Osteoblast (primary cell): ENCODE measurements at places on chromosomes 1 and 21.

DNA sequence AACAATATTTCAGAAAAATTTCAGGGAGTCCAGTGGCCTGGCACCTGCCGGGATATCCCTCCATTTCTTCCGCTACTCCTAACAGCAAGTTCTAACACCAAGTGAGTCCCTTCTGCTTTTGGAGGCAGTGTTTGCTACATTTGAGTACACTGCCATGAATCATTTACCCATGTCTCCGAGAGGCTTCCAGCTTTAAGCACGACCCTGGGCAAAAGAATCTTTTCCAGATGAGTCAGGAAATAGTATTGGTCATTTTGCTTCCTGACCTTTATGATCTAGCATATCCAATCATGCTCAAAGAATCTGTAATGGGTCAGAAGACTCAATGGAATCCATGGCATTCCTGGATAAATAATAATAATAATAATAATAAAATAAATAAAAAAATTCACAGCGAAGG, 60.7 kb upstream of the FMN2 start:
- peak; percentile 65 for DNase-seq

DNA sequence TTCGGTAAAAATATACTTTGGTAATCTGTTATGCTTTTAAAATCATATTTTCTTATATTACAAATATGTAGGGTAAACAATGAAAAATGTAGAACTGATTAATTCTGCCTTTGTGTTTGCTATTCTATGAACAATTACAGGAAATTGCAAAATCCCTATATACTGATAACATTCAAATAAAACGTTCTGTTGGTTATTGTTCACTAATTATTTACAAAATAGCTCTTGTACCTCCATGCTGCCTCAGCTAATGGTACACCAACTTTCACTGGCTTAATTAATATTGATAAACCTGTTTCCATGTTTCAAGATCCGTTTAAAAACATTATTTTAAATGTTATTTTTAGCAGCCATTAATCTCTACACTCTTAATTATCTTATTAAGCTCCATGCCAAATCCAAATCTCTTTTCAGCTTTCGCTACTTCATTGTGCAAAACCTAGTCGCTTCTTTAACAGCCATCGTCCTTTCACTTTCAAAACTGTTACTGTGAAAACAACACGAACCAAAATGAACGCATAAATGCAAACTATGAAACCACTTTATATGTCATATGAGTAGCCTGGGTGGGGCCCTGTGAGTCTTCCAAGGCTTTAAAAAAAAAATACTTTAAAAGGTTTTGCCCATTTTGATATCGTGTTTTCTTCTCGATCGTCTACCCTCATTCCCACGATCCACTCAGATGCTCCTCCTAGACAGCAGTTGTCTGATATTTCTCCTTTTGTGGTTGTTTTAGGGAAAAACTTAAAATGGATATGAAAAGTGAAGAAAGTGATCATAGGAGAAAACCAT, 807.1 kb downstream of the USP25 start:
- DNase-seq, result peak; percentile 59

DNA sequence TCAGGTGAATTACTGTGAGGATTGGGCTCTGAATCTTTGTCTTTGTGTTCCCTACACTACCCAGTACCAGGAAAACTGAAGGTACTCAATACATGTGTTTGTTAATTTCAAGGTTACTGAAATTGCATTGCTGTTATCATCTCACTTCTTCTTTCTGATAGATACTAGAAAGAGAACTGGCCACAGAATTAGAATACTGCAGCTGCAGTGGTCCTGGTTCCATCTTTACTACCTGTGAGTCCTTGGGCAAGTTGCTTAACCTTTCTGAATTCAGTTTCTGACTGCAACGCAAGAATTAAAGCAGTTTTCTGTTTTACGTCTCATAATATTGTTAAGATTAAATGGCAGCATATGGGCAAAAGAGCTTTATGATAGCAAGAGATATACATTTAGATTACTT, 263.5 kb downstream of the LMO4 start:
- no peak for DNase-seq

DNA sequence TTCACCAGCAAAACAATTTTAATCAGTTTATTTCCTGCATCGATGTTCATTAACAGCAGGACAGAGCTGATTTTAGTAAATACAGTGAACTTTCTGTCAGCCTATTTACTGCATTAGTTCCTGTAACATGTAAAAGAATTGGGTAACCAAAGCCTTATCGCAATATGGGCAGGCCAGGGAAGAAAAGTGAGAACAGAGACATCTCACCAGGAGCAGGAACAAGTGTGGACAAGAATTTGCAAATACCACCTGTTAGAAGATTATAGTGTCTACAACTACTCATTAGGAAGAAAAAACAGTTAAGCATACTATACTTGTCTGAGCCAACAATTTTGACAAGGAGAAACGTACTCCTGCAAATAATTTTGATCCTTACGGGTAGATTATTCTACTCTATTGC, 1293.9 kb downstream of the PLA2G4A start:
- DNase-seq, result no peak

- no peak for DNase-seq
These were observed 3.1 kb upstream of the DSCAM start for GRCh38 chr21:40850071-40850470.

GRCh38 chr1:100423832-100424337, 71.6 kb downstream of the CDC14A start:
- DNase-seq, result no peak

- DNase-seq, result peak; percentile 80
These were observed 2.4 kb downstream of the TMEM201 start for GRCh38 chr1:9590945-9591668.

DNA sequence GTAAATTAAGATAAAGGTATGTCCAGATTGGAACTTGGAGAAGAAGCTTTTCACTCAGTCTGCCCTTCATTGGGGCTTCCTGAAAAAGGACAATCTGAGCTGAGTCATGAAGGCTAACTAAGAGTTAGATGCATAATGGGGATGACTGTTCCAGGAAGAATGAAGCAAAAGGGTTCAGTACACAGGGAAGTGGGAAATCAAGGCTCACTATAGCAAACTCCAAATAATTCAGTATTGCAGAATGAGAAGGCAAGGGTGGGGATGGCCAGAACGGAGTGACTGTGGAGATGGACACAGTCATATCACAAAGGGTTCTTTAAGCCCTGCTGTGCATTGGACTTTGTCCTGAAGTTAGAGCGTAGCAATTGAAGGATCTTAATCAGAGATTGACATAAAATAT, 158.3 kb downstream of the FGGY start:
- DNase-seq, result peak; percentile 83

DNA sequence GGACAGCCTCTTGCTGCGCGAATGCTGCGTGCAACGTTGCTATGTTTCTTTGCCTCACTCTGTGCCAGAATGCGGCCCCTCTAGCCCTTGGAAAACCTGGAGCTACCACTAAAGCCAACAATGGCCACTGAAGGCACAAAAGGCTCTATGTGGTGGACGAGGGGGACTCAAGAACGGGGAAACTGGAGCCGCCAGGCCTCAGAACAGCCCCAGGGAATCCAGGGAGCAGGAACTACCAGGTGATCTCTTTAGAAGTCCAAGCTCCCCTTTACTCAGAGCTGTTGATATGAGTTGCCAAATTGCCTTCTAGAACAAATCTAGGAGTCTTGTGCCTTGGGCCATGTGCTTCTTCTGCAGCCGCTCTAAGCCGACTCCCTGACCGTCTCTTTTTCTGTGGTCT, 113.8 kb upstream of the ERRFI1 start:
- no peak for DNase-seq

DNA sequence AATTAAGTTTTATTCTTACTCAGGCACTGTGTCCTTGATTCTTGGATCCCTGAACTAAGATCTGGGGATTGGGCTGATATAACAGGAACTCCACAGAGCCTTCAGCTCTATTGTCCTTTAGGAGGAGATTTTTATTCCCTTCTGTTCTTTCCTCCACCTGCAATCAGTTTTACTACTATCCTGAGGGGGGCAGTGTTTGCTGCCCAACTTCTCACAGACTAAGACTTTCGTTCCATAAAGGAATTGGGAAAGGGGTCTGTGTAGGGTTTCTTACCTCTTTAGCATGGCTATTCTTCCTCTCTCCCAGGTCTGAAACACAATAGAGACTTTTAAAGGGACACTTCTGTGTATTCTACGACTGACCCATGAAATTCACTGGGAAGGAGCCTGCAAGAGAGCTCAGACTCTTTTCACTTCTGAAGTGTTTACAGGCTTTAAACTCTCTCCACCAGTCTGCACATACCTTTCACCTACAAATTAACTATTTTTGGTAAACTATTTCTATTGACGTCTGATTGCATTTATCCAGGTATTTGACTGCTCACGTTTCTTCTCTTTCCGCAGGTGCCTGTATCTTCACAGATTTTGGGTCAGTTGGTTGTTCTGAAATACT, 103.3 kb upstream of the DEPDC1 start:
- no peak for DNase-seq

GRCh38 chr1:235067396-235068157, 61.1 kb downstream of the TOMM20 start:
- DNase-seq, result peak; percentile 95

DNA sequence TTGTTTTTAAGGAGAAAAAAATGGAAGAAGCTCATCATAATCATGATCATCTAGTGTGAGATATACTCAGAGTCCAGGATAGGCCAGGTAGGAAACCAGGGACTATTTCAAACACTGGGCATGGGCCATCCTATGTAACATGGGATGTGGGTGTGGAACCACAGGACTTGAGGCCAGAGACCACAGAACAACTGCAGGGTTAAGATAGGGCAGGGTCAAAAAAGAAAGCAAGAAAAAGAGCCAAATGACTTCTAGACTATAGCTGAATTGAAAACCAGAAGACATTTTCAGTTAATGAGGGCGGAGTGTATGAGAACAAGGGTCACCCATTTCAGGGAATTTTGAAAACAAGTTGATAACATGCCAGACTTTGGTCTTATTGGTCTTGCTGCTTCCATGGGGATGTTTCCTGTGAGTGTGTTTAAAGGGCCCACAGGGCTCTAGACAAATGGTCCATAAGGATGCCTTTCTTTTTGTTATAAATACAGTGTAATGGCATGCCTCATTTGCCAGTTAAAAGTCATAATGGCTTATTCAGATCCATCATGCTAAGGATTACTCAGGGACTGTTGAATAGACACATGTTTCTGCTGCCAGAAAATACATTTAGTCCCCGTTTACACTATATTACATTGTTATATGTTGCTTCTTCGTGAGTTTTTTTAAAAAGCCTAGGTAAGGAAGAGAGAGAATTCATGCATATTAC, 182.0 kb upstream of the C21orf91 start:
- no peak for DNase-seq

- peak; percentile 91 for DNase-seq
These were observed 13.8 kb downstream of the HEYL start for GRCh38 chr1:39625462-39626273.

- DNase-seq, result no peak
These were observed 391.0 kb downstream of the OMA1 start for GRCh38 chr1:58155418-58156123.

DNA sequence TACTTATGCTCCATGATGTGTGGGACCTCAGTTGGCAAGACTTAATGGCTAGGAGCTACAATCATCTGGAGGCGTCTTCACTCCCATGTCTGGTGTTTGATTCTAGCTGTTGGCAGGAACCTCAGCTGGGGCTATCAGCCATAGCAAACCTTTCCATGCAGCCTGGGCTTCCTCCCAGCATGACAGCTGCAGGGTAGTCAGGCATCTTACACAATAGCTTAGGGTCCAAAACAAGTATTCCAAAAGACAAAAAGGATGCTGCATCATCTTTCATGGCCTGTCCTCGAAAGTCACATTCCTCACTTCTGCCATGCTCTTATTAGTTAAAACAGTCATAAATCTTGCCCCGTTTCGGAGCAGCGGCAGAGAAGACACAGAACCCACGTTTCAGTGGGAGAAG, 90.9 kb downstream of the LRRC8C start:
- no peak for DNase-seq

DNA sequence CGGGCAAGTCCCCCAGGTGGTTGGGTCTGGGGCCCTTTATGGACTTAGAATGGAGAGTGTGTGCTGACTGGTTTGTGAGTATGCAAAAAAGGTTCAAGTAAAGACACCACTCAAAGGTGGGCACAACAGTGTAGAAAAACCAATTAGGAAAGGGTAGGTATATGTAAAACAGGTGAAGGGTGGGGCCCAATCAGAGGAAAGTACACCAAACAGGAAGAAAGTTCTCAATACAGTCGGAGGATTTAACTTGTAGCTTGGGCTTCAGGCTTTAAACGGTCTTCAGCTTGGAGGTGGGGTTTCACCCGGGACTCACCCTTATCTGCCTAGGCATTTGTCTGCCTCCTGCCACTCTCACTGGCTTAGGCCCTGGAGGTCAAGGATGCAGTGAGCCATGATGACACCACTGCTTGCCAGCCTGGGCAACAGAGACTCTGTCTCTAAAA, 6.8 kb upstream of the PUM1 start:
- no peak for DNase-seq

DNA sequence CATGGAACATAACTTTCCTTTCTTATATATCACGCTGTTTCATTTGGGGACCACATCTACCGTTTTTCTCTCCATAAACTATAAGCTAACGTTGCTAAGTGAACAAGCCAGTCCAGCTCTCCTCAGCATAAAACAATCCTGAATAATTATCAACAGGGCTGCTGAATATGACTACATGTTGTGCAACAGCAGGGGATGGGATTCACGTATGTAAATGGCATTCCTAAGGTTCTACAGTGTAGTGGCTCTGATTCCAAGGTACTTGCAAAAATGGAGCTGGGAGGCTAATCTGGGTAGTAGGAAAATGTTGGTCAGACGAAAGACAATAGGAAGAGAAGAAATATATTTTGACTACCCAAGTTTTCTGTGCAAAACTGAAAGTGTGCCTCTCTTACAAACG, 262.8 kb downstream of the RWDD3 start:
- no peak for DNase-seq

DNA sequence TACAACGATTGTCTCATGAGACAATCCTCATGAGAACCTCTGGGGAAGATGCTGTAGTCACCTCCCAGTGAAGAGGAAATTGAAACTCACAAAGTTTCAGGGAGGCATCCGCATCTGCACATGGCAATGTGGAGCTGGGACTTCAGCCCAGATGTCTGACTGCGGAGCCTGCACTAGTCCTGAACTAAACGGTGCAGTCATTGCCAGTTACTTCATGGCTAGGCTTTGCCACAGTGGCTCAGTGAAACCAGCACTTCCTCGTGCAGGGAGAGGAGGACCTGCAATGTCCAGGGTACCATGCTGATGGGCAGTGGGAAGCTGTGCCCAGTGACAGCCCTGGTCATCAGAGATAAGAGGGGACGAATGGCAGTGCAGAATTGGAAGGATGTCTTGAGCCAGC, 40.7 kb upstream of the ETS2 start:
- DNase-seq, result no peak
